ENCODE measurements at places on chromosomes 4 and X. TPM values are rescaled to one million over a fixed set of nuclear protein-coding genes. Genes with fewer than 3 reads are reported as not detected.
A peak's percentile ranks its signal among the peaks of the same experiment; 100 is the strongest.

DNA sequence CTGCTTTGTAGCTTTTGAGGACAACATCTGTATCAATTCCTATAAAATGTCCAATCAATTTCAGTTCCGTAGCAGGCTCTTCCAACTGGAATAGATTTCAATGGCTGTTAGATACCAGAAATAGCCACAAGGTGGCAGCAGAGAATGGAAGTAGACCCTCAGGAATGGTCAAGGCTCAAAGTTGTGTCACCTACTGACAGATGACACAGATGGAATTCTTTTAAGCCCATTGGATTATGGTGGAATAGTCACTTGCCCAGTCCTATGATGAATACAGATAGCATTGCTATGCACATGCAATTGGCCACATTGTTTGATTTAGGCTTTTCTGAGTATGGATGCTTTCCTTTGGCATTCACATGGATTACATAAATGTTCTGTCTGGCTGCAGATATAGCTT, 130.4 kb upstream of the RADX start:
- DNase-seq, result peak; percentile 33

GRCh38 chrX:140608111-140608510, 101.4 kb upstream of the LINC00632 start:
- DNase-seq, result no peak

GPRASP3 gene
- total RNA-seq, result 0.55 TPM

DNA sequence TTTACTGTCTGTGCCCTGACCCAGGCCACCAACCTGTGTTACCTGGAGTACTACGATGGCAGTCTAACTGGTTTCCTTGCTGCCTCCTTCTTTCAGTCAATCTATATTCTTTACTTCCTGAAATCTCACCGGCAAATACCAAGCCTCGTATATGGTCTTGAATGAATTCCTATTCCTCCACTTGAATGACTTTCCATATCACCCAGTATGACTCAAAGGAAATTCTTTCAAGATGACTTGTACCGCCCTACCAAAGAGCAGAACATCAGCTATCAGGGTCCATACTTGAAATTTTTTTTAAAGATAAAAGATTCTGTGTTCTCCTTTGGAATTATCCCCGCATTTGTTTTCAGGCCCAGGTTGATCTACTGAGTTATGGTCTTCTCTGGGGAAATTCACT, 378.0 kb downstream of the AFF2 start:
- no peak for DNase-seq
